ENCODE measurements at places on chromosomes 12 and 14.

- DNase-seq = no peak
Measured at GRCh38 chr12:117468016-117468415, 106.6 kb upstream of the NOS1 start.

GRCh38 chr12:71432936-71433335, 6.7 kb upstream of the LGR5 start:
- DNase-seq = no peak

- no peak for DNase-seq
Measured at GRCh38 chr14:76687611-76688382, 73.5 kb upstream of the VASH1 start.

- DNase-seq = no peak
Measured at GRCh38 chr12:111312708-111313107, 56.2 kb downstream of the PHETA1 start.

DNA sequence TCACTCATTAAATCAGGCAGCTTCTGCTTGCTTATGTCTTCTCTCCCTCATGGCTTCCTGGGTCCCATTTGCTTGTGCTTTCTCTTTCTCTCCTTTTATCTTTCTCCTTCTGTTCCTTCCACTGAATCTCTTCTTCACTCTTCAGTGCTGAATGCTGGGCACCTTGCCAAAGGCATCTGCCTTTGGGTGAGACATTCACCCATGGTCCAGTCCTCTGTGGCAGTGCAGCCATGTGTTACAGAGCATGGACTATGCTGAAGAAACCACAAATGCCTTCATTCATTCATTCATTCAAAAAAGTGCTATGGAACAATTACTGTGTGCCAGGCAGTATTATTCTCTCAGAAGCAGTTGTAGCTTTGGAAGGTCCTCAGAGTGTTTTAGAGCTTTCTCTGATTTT, 344.4 kb upstream of the STXBP6 start:
- DNase-seq = no peak

DNA sequence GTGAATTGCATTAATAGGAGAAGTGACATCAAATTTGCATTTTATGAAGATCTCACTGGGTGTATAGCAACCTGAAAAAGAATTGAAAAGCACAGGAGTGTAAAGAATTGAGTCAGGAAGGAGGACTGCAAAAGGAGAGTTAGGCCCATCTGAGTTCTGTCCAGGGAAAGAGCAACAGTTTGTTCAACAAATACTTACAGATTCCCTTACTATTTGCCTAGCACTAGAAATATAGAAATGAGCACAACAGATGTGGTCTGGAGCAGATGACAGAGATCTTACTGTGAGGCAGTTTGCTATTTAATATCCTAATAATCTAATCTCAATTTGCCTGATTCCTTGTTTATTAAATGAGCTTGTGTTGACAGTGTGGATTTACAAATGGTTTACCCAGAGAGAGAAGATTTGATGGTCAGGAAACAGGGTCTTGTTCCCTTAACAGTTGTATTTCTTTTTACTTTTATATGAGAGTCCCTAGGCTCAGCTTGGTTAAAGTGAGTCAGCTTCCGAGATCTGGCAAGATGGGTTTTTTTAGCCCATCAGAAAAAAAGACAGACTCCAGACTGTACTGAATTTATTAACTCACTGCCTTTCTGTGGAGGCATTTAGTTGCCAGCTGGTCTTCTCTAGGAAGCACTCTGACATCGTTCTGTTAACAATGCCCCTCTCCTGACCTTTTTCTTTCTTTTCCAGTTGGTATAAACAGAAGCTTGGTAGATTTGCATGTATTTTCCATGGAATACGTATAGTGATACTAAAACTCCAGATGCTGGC, 229.7 kb downstream of the TTC6 start:
- DNase-seq = no peak

DNA sequence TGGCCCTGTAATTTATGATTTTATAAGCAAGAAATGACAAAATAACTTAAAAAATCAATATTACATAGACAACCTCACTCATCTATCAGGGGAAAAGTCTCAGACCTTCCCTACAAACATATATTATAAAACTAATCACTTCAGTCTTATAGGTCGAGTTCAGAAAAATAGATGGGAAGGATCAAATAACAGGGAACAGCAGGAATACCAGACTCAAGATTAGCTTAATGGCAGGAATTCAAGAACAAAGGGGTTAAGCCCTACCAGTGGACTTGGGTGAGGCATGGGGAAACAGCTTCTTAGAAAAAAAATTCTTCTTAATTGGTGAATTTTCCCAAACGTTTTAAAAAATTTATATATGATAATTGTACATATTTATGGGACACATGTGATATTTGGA, 51.6 kb upstream of the CRY1 start:
- no peak for DNase-seq

DNA sequence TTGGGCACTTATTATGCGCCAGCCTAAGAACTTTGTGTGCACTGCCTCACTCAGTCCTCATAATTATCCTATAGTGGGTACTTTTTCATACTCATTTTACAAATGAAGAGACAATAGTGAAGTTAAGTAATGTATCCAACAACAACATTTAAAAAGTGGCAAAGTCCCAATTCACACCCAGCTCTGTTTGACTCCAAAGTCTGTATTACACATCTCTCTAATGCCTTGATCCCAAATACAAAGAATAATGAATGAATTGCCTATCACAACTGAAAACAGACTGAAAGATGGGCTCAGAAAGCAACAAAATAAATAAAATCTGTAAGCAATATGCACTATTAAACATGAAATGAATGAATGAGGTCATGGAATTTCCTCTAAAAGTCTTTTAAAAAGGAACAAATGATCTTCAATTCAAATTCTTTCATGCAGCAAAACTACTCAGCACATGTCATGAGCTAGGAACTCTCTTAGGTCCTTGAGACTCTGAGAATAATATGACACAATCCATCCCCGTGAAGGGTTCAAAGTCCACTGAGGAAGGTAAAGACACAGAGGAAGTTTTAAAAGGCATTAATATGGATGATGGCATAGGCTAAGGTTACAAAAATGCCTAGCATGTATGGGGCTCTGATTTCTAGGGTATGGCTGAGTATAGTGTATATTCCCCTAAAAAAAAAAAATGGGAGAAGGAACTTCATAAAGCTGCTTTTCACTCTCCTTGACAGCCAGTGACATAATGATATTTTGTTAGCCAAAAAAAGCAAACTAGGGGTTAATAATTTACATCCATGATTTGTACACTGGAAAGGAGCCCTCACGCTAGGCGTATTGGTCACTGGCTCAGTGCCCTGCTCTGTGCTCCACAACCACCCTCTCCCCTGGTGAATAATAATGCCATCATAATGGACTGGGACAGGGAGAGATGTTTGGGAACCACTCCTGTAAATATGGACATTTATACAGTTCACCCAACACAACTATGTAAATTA, 103.4 kb downstream of the SLC2A13 start:
- DNase-seq = no peak

GRCh38 chr12:56119361-56119796, 1.3 kb downstream of the ZC3H10 start:
- peak; percentile 90 for DNase-seq

DNA sequence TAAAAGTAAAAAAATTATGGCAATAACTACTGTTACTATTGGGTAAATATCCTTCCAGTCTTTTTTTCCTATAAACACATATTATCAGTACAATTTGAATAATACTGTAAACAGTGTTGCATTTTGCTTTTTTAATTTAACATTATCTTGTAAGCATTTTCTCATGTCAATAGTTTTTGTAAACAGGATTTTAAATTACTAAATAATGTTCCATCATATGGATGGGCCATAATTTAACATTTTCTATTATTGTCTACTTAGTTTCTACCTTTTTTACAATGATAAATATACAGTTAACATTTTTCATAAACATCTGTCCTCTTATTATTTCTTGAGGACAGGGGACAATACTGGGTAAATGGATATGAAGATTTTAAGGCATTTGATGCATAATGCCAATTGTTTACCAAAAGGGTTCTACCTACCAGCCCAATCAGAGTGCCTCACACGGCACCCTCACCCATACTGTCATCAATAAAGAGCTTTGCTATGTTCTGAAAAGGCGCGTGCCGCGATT, 759 bp upstream of the ACVR1B start:
- DNase-seq = no peak

GRCh38 chr14:101834397-101834796, 72.9 kb downstream of the PPP2R5C start:
- no peak for DNase-seq

DNA sequence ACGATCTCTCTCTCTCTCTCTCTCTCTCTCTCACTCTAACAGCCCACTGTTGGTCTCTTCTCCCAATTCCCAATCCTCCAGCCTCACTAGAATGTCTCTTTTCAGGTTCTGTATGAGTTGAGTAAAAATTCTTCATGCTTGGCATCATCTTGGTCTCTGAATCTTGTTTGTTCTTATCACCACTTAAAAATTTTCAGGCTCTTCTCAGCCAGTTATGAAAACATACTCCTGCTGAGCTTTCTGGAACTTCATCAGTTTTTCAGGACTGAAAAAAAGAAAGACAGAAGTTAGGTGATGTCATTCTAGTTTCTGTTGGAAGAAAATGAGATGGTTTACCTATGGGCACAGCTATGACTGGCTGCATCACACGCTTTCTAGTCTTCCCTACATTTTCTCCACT, 11.5 kb upstream of the IL22 start:
- DNase-seq = no peak

Measured in suppressor macrophage treated with lipopolysaccharide for 1 hour (primary cell).